ENCODE measurements at places on chromosomes 1 and 21.

GRCh38 chr1:25150985-25151495 lies 81.3 kb downstream of the SYF2 start:
- no peak for DNase-seq

DNA sequence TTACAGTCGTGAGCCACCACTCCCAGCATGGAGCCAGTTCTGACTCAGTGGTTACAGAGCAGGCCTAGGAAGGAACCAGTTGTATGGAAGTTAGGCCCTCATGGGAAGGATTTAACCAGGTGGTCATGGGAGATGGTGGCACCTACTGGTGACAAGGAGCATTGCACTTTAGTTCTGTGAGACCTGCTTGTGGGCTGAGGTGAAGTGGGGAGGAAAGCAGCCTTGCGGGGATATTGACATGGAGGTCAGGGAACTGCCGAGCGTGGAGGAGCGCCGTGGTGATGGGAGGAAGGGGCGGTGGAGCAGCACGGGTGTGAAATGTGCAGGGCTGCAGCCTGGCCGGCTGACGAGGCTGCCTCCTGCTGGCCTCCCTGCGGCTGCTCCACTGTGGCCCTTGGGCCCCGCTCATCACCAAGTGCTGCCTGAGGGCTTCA lies 100.4 kb downstream of the GALNT2 start:
- peak; percentile 21 for DNase-seq

- no peak for DNase-seq
Measured at GRCh38 chr1:14138135-14138506, 438.1 kb downstream of the PRDM2 start.

DNA sequence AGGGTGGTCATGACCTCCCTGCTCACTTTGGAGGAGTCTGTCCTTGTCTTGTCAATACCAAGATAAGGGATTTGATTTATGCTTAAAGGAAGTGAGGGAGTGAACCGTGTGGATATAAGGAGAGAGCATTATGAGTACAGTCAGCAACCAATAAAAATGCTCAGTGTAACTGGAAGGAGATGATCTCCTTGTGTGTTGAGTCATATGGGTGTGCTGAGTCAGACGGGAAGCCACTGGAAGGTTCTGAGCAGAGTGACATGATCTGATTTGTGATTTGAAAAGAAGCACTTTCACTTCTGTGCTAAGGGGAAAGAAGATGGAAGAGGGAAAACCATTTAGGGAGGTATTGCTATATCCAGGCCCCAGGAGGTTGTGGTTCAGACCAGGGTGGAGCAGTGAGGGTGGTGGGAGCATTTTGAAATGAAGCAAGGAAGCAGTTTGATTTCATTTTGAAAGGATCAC lies 2.5 kb upstream of the BCL10 start:
- DNase-seq = peak; percentile 57

GRCh38 chr1:84853741-84854721 lies 39.0 kb downstream of the LPAR3 start:
- DNase-seq = peak; percentile 44

DNA sequence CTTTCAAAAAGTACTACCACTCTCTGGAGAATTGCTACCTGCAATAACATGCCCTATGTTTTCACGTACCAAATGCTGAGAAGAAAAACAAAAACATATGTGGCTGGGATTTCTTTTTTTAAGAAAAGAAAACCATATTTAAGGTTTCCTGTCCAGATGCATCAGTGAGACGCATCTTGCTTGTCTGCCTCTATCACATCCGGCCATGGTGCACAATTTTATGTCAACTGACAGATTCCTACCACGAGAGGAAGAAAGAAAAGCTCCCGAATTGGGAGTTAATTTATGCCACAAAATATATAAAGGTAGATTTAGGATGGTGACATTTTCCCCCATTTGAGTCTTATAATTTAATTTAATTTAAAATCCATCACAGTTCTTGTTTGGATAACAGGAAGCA lies 62.3 kb upstream of the COL24A1 start:
- DNase-seq = no peak
